ENCODE measurements at places on chromosomes 11 and 22.

- DNase-seq = no peak
These were observed 190.8 kb downstream of the TTC28 start for GRCh38 chr22:28488825-28489224.

GRCh38 chr11:13577881-13578280 lies 82.1 kb upstream of the PTH start:
- no peak for DNase-seq

- no peak for DNase-seq
These were observed 70.8 kb downstream of the PANX1 start for GRCh38 chr11:94199136-94200130.

GRCh38 chr11:55503449-55503848 lies 50.8 kb upstream of the OR4C15 start:
- DNase-seq = no peak

DNA sequence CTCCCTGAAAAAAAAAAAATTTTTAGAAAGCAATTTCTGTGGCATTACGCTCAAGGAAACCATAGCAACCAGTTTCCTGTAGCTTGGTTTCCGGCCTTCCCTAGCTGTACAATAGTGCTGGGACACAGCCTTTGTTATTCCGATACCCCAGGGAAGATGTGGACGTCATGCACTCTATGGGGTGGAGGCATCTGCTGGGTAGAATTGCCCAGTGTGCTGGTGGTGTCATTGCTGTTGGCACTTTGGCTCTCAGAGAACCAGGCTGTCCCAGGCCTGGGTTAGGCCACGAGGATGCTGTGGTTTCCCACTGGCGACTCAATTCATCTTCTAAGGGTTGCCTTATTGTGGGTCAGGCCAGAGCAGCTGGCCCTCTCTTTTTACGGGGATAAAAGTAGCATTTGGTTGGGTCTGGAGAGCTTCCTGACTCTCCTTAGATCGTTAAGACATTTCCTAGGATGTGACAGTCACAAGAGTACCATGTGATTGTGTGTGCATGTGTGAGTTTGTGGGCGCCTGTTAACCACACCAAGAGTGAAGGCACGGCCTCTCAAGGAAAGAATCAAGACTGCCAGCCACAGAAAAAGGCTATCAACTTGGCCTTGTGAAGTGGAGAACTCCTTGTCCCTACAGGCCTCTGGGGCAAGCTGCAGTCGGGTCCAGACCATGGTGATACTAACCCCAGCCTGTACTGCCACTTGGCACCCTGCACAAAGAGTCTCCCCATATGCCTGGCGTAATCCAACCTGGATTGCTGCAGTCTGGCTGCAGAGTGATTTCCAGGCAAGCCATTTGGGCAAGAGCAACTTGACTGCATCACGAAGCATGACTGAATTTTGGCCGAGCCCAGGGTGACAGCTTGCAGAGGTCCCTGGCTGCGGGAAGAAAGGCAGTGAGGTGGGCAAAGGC lies 35.9 kb upstream of the NAV2 start:
- no peak for DNase-seq

- DNase-seq = no peak
These were observed 3.1 kb upstream of the PIK3IP1 start for GRCh38 chr22:31295360-31295759.

DNA sequence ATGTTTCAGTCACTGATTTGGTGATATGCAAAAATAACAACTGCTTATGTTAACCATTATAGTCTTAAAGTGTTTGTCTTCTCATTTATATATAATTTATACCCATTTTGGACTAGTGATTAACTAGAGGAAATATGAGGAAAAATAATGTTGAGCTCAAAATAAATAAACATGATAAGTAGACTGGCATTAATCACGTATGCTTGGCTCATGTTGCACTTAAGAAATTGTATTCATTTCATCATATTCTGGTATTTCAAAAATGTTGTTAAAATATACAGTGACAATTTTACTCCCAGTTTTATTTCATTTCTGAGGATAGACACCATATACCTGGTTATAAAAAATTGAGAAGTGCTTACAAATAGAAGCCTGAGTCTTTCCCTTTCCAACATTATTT lies 3.8 kb upstream of the OR10D3 start:
- no peak for DNase-seq

DNA sequence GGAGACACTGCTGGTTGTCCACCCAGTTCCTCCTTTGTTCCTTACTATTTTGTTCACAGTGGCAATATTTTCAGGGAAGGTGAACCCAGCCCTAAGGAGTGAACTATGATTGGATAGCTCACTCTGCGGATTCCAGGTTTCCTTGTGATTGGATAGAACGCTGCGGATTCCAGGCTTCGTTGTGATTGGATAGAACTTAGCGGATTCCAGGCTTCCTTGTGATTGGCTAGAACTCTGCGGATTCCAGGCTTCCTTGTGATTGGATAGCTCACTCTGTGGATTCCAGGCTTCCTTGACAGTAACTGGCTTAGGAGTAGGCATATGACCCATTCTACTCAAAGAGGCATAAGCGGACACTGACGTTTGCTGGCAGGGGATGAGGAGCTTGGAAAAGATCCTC lies 28.6 kb upstream of the ADA2 start:
- no peak for DNase-seq

DNA sequence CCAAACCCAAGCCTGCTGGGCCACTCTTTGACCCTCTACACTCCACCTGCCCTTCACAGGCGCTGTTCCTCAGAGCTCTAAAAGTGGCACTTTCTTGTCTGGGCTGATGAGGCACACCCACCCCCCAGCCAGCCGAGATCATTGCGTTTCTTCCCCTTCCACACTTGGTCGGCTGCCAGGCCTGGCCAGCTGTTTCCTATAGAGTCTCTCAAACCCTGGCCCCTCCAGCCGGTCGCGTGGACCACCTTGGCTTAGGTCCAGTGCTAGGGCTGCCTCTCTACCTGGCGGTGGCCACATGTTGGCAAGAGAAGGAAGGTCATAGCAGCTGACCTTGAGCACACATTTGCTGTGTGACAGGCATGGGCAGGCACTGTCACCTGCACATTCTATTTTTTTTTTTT lies 60.6 kb downstream of the PPP6R2 start:
- peak; percentile 5 for DNase-seq

DNA sequence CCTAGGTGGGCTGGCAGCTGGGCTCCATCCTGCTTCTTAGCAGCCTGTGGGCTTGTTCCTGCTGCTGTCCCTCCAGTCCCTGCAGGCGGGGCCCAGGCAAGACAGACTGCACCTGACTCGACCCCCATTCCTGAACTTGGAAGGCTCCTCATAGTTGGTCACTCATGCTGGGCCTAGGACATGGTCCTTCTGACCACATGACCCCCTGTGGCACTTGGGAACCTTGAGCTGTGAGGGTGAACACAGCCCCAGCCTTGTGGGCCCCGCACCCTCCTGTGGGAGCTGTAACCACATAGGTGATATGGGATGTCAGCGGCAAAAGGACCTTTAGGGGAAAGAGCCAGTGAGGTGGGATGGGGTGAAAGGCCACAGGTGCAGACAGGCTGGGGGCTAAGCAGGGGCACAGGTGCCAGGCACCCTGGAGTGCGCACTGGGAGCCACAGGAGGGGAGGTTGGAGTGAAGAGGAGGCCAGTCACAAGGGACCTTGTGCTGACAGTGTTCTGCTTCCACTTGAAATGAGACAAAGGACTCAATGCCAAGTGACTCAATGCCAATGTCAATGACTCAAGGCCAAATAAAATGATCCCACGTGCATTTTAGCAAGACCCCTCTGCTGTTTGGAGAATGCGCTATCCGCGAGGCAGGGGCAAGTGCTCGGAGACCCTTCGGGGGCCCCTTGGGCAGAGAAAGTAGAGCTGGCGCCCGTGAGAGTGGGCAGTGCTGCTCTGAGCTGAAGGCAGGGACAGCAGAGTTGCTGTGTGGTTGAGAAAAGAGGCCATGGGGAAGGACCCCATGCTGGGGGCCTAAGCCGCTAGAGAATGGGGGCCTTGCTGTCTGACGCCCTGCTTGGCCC lies 90.7 kb downstream of the MORC2 start:
- DNase-seq = peak; percentile 45

DNA sequence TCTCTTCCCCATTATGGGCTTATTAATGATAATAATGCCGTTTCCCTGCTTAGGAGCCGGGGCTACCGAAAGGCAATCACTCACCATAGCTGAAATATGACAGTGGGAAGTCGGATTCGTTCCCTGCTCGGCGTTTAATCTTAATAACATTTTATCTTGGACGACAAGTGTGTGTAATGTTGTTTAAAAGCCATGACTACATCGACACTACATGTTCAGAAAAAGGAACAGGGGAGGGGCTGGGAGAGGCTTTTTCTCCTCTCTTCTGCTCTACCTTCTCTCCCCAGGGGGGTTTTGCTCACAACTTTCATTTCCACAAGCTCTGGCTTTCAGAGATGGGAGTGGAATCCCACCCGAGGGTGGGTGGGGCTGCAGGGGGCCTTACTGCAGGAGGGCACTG lies 105.5 kb downstream of the DSCAML1 start:
- no peak for DNase-seq

DNA sequence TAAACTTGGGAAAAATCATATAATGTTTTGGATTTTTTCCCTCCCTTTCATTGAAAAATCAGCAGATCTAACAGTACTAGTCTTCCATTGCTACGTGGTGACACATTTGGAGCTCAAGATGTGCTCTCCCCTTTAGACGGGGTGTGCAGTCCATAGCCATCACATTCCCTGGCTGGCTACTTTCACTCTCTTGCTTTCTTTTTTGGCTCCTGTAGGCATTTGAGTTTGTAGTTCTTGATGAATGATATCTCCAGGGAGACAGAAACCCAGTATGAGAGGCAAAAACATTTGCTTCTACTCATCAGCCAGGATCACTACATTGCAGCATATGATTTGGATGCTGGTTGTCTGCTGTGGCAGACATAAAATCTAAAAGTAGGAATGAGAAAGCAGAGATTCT lies 12.1 kb downstream of the CCDC81 start:
- DNase-seq = no peak

DNA sequence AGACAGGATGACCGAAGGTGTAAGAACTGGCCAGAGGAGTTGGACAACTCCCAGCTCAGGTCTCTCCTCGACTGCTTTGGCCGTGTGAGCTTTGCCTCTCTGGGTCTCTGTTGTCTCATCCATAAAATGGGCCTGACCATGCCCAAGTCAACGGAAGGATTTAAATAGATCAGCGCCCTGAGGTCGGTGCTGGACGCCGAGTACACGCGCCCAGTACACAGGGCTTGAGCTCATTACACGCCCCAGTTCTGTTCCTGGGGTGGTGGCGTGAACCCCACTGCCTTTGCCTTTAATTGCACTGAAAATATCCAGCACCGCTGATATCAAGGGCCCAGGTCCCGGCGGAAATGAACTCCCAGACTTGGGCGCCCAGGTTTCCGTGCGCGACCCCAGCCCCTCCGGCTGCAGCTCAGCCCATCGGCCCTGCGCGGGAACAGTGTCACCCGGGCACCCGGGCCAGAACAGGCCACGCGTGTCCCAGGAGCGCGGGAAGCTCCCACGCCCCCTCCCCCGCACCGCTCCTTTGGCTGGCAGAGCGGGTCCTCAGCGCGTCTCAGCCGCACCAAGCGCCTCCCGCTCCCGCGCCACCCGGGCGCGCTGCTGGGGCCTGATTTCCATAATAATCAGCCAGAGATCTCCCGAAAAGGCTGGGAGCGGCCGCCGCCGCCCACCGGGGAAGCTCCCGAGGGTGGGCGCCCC lies 42.2 kb downstream of the CYTH4 start:
- DNase-seq = no peak

DNA sequence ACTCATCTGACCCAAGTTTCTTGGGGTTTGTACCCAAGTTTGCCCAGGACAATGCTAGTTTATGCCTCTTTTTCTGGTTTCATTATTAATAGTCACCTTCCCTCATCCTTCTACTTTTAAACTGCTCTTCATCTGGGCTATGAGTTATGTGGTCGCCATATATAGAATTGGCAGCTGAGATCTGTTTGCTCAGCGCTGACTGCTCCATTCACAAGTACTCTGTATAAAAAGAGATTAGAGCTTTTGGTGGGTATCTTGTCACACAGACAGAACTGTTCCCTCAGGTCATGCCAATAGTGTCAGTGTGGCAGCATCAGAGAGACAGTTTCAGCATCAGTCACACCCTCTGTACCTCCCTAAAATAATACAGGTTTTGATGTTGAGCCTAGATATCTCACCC lies 326.0 kb downstream of the RAB38 start:
- no peak for DNase-seq

GRCh38 chr11:75270896-75271418 lies 30.4 kb downstream of the TPBGL start:
- no peak for DNase-seq

DNA sequence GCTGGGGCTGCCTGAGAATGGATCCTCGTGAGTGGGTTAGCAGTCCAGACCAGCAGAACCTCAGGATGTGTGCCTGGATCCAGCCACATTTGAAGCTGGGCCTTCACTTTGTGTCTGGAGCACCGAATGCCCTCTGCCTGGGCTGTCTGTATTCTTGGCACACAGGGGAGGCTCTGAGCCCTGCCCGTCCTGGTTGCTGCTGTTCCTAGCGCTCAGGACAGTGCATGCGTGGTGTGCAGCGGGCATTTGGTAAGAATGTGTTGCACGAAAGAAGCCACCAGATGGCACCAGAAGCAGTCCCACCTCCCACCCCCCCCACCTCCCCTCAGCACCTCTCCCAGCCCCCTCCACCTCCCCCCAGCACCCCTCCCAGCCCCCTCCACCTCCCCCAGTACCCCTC lies 4.1 kb upstream of the MAPK11 start:
- no peak for DNase-seq

DNA sequence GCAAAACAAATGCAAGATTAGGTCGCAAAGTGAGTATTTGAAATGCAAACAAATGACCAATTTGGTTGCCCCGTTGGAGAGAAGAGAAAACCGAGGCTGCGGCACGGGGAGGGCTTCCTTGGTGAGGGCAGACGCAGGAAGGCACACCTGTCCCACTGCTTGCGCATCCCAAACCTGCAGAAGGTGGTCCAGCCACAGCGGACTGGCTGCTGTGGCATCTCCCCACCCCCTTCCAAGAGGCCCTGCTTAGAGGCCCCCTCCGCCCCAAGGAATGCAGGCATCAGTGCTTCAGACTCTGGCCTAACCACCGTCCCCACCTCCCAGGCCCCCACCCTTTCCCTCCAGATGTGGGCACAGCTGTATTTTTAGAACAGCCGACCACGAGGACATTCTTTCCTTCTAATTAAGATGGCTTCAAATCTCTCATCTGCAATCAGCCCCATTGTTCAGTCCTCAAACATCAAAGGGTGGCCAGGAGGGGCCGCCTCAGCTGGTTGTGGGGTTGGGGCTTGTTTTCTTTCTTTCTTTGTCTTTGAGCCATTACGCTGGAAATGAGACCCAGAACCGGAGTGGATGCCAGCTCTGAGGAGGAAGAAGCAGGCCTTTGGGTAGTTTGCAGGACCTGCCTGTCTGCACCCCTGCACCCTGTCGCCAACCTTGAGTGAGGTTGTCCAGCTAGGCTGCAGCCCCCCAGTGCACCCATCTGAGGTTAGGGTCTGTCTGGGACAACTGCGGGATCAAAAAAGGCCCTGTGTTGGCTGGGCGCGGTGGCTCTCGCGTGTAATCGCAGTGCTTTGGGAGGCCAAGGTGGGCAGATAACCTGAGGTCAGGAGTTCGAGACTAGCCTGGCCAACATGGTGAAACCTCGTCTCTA lies 9.4 kb upstream of the DERL3 start:
- no peak for DNase-seq

- no peak for DNase-seq
These were observed 101.8 kb upstream of the TIMP3 start for GRCh38 chr22:32699686-32700085.

All from NCI-H1092 (cell line).